ENCODE measurements at places on chromosomes 6 and 20. TPM values are rescaled to one million over a fixed set of nuclear protein-coding genes. Genes with fewer than 3 reads are reported as not detected.

GRCh38 chr6:17452096-17452495, 58.7 kb downstream of the CAP2 start:
- peaks cover 6% of the 10 kb centered on the region for H3K36me3 ChIP-seq
- DNase-seq, result no peak
- no peak overlapping the region for H3K27ac ChIP-seq
- H3K27me3 ChIP-seq, result no peaks in the 10 kb centered on the region

DNA sequence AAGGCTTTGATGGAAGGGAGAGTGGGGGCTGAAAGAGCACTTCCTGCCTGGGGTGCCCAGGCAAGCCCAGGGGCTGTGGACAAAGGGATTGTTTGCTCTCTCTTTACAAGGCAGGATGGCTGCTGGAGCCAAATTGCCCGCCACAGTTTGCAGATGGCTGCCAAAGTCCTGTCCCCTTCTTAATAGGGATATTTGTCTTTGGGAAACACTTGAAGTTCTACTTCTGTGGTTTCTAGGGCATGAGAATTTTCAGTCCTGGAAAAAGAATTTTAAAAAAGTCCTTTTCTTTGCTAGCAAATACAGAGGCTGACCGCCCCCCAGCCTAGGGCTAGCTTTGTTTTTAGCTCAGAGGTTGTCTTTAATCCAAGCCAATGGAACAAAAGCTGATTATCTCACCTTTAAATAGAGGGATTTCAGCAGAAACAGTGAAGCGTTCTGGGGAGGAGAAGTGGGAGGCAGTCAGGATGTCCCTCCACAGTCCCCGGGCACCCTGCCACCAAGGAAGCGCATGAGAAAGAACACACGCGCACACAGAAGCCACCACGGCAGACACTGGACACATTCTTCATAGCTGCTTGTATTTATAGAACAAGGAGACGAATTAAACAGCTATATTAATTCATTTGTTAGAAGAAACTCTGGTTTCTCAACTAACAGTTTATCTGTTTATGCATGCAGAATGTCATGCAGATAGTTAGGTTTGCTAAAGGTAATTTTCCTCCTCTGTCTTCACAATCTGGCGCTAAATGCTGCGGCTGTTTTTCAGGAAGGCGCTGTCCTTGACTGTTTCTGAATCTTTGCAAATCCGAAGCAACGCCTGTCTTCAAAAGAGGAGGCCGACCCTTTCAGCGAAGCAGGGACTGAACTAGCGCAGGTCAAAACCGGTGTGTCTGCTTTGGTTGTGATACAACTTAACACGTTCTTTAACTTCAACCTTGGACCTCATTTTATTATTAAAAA, 736.9 kb downstream of the QKI start:
- peaks cover 2% of the 10 kb centered on the region for H3K27me3 ChIP-seq
- no peak overlapping the region for H3K27ac ChIP-seq
- no peak for DNase-seq
- H3K4me3 ChIP-seq, result no peak overlapping the region
- H3K4me1 ChIP-seq, result peaks cover 20% of the 10 kb centered on the region

DNA sequence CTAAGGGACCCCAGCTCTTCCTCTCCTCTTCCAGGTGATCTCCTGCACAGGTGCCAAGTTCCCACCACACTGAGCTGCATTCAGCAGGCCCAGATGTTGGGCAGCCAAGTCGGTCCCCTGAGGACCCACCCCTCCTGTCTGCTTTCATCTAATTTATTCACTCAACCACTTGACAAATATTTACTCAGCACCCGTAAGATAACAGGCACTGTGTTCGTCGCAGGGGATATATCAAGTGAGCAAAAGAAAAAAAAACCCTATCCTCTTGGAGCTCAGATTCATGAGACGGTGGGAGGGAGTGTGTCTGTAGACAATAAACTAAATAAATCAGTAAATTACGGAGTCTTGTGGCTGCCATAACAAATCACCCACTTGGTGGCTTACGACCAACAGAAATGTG, 143.6 kb downstream of the MRPL14 start:
- H3K36me3 ChIP-seq, result no peaks in the 10 kb centered on the region
- peaks cover 11% of the 10 kb centered on the region for H3K27me3 ChIP-seq
- peaks cover 6% of the 10 kb centered on the region for H3K4me1 ChIP-seq
- H3K27ac ChIP-seq, result no peak overlapping the region
- no peak for DNase-seq

The CALHM4 gene
- not detected for total RNA-seq
